ENCODE measurements at places on chromosomes 2 and 18.

GRCh38 chr2:181281206-181281832 lies 175.9 kb upstream of the ITGA4 start:
- no peak overlapping the region for H3K4me3 ChIP-seq
- no peak for DNase-seq
- H3K4me1 ChIP-seq = peaks cover 3% of the 10 kb centered on the region
- H3K36me3 ChIP-seq = no peaks in the 10 kb centered on the region

DNA sequence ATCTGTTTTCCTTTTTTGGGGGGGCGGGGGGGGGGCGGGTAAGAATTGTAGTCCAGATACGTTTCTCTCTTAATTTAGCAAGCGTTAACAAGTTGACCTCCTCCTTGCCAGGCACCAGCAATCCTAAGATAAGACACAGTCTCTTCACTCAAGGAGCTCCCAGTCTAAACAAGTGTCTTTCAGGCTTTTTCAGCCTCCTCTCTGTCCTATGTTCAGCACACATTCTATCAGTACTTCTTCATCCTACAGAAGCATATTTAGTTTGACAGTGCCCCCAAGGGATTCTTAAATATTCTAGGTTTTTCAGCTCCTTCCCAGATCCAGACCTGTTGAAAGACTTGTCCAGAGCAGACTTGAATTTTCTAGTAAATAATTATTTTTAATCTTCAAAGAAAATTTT lies 2.7 kb downstream of the PPP1CB start:
- no peak for DNase-seq
- peaks cover 32% of the 10 kb centered on the region for H3K4me1 ChIP-seq
- peaks cover 6% of the 10 kb centered on the region for H3K36me3 ChIP-seq
- H3K27ac ChIP-seq = no peak overlapping the region

- peaks cover 8% of the 10 kb centered on the region for H3K4me1 ChIP-seq
- H3K27ac ChIP-seq = no peak overlapping the region
- peaks cover 6% of the 10 kb centered on the region for H3K36me3 ChIP-seq
Measured at GRCh38 chr2:99184811-99185210, 3.8 kb downstream of the MRPL30 start.

DNA sequence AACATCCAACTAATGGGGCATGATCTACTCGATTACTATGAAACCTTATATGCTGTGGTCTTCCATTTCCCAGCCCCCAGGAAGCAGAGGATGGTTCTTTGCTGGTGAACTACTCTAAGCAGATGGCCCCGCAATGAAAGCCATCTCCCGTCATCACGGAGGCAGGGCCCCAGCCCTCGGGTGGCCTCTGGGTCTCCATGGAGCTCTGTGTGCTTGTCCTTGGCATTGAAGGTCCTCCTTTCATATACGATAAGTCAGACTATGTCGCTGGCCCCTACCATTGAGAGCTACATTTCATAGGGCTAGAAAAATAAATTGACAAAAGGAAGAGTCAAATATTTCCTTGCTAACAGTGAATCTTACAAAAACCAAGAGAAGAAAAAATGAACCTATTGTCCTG lies 416.8 kb downstream of the CMPK2 start:
- H3K36me3 ChIP-seq = no peaks in the 10 kb centered on the region
- H3K27me3 ChIP-seq = no peaks in the 10 kb centered on the region
- H3K4me1 ChIP-seq = no peaks in the 10 kb centered on the region
- no peak overlapping the region for H3K4me3 ChIP-seq
- H3K27ac ChIP-seq = no peak overlapping the region

All from common myeloid progenitor, CD34-positive (primary cell).